NCI-H1105 treated with DMSO at 0.1 percent for 48 hours (cell line): ENCODE measurements at places on chromosomes 5 and 9.

GRCh38 chr9:14349146-14349446, 35.2 kb upstream of the NFIB start:
- DNase-seq = no peak

DNA sequence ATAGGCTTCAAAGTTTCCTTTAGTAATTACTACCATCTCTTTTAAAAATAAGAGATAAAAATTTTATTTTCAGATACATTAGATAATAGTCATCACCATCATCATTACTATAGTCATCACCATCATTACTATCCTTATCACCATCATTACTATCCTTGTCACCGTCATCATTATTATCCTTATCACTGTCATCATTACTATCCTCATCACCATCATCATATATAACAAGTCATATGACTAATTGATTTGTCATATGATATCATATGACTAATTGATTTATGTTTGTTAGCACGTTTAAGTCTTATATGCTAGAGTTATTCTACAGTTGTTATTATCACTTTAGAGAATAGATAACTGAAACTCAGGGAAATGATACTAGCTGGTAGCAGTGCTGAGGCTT, 382.1 kb upstream of the CDH18 start:
- no peak for DNase-seq

- no peak for DNase-seq
These were observed at the start of gene FAM163B for GRCh38 chr9:133609311-133610098. Gene FAM163B (minus strand): TSS chr9:133609389. CDS start chr9:133580223, 29,166 bp downstream.

GRCh38 chr5:58456486-58456885, 3.4 kb downstream of the PLK2 start:
- DNase-seq = no peak

- DNase-seq = no peak
These were observed 2.2 kb downstream of the FNIP1 start for GRCh38 chr5:131794586-131794985.

- DNase-seq = peak; percentile 88
These were observed 200.1 kb downstream of the NSG2 start for GRCh38 chr5:174245516-174246075.

- DNase-seq = no peak
These were observed 132.5 kb upstream of the PRSS3 start for GRCh38 chr9:33662871-33663270.

DNA sequence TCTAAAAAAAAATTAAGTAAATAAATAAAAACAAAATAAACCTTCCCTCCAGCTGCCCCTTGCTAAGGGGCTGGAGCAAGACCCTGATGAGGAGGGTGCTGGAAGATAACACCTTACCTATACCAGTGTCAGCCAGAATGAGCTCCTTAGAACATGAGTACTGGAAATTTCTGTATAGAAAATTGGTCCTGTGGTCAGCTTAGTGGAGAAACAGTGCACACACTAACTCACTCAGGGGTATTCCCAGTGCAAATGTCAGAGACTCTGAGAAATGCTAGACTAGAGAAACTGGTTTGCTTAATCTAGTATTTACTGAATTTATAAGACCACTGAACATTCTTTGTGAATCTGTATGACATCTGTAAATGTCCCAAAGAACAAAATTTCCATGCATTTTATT, 62.1 kb upstream of the CTXN3 start:
- DNase-seq = no peak

DNA sequence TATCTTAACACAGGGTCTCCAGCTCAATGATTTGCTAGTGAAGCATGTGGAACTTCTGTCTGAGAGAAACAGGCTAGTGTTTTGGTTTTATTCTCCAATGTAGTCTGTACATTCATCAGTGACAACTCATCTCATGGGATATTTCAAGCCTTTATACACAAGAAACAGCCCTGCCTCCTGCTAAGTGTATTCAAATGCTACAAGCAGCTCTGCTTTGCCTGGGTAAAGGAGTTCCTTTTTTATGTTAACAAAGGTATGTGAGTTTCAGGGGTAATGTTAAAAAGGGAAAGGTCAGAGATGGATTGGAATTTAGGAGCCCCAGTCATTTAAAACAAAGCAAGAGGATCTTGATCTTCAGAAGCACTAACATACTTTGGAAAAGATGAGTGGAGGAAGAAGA, 498.7 kb downstream of the ISL1 start:
- no peak for DNase-seq

DNA sequence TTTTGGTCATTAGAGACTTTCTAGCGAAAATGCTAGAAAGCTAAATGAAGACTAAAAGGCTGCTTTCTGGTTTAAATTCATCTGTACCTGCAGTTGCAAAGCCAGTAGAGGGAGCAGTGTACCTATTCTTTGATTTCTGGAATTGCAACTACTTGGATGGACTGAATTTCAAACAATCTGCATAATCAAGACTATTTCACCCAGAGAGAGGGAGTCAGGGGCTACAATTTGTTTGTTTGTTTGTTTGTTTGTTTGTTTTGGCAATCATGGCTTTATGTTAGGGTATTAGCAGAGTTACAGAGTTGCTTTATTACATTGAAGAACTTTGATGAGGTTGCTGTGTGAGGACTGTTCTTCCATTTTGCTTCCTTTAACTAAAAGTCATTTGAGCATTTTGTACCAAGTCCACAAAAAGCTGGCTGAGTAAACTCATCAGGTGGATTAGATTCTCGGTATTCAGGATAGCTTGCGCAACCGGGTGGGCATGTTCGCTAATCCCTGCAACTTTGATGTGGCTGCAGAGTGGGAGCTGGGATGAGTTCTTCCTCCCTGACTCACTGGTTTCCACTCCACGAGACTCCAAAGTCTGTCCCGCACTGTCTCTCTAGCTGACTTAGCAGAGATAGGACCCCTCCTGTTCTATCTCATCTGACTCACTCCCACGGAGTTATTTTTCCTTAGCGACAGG, 80.0 kb upstream of the TUT7 start:
- DNase-seq = peak; percentile 56

GRCh38 chr9:109816490-109816889, 36.5 kb downstream of the PALM2AKAP2 start:
- DNase-seq = no peak

GRCh38 chr9:125513668-125514413, 193.2 kb downstream of the MAPKAP1 start:
- DNase-seq = no peak
